ENCODE measurements at places on chromosomes 16 and 17. TPM values are rescaled to one million over a fixed set of nuclear protein-coding genes. Genes with fewer than 3 reads are reported as not detected.

- no peaks in the 10 kb centered on the region for H3K36me3 ChIP-seq
- H3K27ac ChIP-seq: peak overlapping the region; percentile 79
- H3K4me3 ChIP-seq: peak overlapping the region; percentile 54
- H3K4me1 ChIP-seq: peaks cover 7% of the 10 kb centered on the region
- peaks cover 3% of the 10 kb centered on the region for H3K27me3 ChIP-seq
Observed at GRCh38 chr17:54901230-54901822, 674 bp downstream of the TOM1L1 start.

Gene GRAPL
- total RNA-seq: not detected

DNA sequence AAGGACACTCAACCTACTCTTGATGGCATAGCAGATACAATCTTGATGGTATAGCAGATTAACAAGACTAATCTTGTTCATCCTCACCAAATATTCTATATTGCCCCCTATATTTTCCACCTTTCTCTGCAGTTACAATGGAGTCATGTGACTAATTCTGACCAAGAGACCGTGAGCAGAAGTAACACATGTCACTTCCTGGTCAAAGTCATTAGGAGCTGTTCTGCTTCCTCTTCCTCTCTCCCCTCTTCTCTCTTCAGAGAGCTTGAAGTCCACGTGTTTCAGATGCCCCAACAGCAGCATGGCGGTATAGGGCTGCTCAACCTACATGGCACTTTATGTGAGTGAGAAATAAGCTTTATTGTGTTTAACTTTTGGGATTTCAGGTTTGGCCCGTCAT is 55.3 kb upstream of the ERCC4 start:
- DNase-seq: no peak
- H3K27me3 ChIP-seq: no peaks in the 10 kb centered on the region
- H3K4me1 ChIP-seq: no peaks in the 10 kb centered on the region
- H3K4me3 ChIP-seq: no peak overlapping the region
- no peak overlapping the region for H3K27ac ChIP-seq

DNA sequence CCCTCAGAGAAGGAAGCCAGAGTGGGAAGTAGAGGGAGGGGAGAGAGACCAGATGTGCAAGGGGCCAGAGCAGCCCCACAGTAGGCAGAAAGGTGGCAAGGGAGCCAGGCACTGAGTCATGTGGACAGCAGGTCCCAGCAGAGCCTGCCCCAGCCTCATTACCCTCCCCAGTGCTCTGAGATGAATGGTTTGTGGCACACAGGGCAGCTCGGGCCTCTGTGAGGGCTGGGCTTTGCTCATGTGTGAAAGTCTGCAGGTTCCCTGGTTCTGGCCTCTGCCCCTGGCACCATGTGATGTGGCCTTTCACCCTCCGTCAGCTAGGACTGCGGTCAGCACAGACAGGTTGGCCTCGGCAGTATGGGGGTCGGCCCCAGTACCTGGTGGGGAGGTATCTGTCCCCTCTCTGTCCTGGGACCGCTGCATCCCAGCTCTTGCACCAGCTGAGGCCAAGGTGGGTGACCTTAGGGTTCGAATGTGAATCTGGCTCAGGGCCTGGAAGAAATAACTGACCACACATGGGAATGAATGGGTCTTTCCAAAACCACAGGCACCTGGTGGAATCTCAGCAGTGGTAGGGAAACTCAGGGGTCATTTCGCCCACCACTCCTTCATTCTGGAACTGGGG is 8.9 kb downstream of the LRRC75A start:
- no peak for DNase-seq
- H3K36me3 ChIP-seq: no peaks in the 10 kb centered on the region
- no peak overlapping the region for H3K27ac ChIP-seq
- H3K4me3 ChIP-seq: no peak overlapping the region

Gene TEX19
- total RNA-seq: not detected

Gene DBNDD1
- total RNA-seq: 33.7 TPM

All from transverse colon (tissue), 4 donors.